ENCODE measurements at places on chromosomes 6 and 20.

- no peak for DNase-seq
Observed at GRCh38 chr6:139722530-139722929, 348.1 kb upstream of the CITED2 start.

GRCh38 chr6:167858086-167858591 is 31.4 kb downstream of the AFDN start:
- DNase-seq = no peak

GRCh38 chr6:122621638-122622037 is 11.4 kb downstream of the PKIB start:
- DNase-seq = no peak

DNA sequence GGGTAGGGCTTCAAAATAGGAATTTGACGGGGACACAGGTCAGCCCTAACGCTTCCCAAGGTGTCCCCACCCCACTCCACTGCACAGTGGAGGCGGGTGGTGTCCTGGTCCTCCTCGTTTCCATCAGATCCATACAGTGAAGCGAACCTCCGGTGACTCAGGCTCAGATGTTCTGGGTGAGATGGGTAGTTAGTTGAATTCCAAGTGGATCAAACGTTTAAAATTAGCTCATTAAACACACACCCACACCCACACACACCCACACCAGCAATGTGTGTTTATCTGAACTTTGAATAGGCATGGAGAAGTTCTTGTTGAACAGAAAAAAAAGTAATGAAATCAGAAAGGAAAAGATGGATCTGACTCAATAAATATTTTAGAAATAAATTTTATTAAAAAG is 58.9 kb downstream of the CDH4 start:
- DNase-seq = no peak

DNA sequence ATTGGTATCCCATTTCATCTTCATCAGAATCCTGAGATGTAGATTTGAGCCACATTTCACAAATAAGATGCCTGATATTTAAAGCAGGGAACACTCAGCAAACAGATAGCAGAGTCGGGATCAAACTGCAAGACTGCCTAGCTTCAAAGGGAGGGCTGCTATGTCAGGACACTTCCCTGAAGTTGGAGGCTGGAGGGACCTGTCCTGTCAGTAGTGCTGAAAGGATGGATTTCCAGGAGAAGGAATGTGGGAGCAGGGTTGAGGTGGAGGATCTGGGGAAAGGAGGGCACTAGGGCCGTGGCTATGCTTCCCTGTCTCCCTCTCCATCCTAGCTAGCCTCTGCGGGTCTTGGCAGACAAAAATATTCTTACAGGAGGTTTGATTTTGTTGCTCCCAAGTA is 32.2 kb downstream of the COX4I2 start:
- no peak for DNase-seq

DNA sequence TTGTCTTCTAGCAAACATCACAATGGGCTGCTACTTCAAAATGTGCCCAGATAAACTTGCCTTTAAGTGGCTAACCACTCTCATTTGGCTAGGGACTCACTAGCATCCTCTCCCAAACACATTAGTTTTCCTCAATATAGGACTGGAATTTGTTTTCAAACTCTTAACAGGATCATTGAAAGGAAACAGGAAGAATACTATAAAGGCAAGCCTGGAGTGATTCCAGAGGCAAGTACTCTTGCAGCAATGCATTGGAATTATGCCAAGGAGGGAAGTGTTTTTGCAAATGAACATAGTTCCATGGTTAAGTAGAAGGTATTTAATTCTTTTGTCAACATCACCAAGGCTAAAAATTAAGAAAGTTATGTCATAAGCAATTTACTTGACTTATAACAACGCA is 12.2 kb downstream of the EPHA7 start:
- no peak for DNase-seq

DNA sequence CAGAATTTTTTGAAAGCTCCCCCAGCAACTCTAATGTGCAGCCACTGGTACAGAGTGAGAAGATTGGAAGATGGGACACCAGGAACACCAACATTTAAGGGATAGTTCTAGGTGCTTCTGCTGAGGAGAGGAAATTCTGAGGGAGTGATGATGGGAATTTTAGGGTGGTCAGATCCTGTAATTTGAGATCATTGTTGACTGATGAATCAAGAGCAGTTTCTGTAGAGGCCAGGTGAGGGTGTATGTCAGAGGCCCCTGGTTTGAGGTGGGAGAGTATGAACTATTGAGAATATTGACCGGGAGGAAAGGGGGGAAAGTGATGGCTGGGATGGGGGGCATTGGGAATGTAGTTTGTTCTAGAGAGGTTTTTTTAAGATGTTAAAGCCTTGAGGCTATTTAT is 47.2 kb downstream of the PTPRA start:
- no peak for DNase-seq

DNA sequence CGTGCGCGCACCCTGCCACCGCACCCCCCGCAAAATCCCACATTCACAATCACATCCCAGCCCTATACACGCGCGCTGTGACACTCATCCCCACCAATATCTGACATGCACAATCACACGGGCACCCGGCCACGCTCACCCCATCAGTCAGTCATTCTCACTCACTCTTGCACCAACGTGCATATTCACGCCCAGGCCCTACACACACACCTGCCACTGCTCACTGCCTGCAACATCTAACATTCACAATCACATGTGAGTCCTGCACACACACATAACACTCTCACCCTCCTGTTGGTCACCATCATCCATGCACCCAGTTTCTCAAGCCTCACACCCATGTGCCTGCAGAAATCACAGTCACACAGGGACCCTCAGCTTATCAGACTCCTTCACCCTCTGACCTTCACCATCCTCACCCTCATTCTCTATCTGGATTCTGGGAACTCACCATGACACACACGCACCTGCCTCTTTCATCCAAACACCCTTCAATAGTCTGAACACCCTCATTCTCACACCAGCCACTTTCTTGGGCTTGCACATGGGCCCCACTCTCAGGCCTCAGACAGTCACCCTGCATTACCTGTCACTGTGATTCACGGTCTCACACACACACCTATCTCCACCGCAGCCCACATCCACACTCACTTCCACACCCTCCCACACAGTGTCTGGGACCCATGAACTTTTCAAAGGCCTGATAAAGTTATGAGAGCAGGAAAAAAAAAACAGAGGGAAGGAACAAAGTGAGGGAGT is 748 bp upstream of the ATP9A start:
- no peak for DNase-seq

DNA sequence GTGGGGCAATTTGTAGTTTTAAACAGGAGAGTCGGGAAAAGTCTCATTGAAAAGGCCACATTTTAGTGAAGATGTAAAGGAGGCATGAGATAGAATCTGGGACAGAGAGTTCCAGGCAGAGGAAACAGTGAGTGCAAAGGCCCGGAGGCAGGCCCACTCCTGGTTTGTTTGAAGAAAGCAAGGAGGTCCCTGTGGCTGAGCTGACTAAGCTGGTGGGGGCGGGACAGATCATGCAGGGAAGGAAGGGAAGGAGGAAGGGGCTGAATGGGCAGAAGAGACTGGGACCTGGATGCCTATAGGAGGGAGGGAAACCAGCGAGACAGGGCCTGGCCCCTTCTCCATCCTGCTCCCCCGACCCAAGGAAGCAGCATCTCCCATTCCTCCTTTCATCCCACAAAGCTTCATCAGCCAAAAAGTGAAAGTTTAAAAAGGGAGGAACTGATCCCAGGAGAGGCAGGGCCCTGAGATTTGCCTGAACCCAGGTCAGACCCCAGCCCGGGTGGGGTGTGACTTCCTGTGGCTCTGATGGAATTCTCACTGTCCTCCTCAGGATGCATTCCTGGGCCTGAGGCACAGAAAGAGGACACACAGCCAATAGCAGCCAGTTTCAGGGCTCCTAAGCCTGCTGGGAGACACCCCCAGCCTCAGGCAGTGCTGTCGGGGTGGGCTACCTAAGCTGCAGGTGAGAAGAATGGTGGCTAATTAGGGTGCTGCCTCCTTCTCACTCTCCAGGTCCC is 54.2 kb upstream of the SIRPA start:
- no peak for DNase-seq

DNA sequence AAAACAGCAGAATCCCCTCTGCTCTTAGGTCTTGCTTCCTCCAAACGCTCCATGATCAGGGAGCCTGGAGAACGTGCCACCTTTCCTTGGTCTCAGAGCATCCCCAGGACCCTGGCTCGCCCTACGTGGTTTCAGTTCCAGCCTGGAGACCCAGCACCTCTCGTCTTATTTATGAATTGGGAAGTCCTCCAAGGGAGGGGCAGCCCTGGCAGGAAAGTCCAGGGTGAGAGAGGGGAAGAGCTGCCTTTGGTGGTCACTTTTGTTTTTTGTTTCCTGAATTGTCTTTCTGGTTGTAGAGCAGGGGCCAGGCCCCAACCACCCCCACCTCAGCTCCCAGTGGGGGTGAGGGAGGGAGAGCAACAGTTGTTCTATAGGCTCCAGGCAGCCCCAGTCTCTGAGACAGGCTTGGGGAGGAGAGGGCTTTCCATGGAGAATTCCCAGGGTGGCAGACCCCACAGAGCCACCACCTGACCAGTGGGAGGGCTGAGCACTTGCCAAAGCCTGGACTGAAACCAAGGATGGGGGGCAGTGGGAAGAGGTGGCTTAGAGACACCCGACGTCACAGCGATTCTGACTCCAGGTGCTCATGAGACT is 88.8 kb downstream of the PRND start:
- DNase-seq = no peak

DNA sequence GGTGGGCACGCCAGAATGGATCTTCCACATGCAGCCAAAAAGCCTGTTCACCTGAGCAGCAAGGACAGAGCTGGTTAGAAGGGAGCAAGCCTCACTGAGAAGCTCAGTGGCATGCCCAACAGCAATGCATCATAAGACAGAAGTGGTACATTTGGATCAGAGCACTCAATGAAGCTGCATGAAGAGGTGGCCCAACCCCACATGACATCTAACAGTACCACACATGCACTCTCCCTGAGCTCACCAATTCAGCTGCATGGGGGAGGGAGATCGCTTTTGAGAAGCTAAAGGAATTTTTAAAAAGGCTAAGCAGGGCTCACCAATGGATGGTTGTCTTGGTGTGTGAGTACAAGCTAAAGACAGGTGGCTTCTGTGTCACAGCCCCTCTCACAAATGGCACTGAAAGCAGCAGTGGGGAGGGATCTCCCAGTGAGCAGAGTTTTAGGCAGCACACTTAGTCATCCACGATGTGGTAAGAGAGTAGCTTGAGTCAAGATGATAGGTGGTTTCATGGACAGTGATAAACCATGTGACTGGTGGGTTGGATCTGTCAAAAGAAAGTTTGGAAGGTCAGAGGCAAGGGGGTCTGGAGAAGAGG is 166.6 kb upstream of the TAB2 start:
- no peak for DNase-seq

DNA sequence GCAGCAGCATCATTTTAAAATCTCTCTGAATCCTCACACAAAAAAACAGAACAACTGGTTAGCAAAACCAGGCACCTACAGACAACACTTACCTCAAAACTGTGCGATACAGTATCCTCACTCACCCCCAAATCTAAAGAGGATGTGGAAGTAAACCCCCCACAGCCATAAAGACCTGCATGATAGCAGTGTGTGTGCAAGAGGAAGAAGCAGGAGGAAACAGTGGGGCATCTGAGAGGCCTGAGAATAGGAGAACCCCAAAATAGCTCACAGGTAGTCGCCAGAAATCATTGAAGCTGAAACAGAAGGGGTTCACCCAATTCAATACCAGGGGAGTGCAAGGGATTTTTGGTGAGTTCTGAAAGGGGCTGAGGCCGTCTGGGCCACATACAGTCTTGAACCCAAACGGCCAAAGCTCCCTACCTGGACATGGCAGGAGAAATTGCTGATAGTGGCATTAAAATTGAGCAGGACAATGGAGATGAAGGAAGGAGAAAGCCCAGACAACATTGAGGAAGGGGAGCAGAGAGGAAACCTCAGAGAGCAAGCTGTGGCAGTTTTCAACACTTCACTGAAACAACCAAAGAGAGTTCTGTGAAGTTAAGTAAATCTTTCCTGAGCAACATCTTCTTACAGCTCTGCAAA is 129.7 kb downstream of the FIG4 start:
- DNase-seq = no peak

DNA sequence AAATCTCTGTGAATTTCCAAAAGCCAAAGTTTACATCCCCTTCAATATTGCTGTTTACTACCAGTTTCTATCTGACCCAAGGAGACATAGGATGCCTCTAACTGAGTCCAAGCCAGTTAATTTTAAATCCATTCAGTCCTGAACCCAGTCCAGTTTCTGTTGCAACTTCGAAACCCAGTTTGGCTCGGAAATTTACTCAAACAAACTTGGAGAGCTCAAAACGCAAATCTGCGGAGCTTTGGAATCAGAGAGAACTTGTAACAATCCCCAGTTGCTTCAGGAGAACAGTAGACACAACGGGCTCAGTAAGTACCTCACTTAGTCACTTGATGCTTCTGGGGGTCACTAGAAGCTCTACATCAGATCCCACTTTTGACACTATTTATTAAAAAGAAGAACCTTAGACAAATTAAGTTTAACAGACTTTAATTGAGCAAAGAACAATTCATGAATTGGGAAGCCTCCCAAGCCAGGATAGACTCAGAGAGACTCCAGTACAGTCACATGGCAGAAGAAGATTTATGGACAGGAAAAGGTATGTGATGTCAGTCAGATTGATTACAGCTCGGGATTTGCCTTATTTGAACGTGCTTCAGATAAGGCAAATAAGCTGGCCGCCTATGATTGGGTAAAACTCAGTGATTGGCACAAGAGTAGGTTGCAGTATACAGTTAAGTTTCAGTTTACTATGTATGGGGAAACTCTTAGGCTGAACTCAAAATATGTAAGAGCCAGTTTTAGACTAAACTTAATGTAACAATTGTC is 118.0 kb downstream of the RFPL4B start:
- no peak for DNase-seq

DNA sequence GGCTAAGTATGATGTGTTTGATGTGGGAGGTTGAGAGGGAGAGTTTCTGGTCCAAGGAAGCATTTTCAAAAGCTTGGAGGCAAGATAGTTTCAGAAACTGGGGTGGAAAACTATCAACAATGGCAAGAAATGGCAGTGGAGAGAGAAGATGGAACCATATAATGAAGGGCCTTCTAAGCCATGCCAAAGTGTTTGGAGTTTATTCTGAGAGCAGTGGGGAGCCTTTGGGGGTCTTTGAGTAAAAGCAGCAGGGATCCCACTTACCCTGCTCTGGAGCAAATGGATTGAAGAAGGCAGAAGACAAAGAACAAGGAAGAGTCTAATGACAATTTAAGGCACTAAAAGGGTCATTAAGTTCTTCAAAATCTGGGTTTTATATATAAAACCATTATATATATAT is 538.9 kb downstream of the UTRN start:
- no peak for DNase-seq

DNA sequence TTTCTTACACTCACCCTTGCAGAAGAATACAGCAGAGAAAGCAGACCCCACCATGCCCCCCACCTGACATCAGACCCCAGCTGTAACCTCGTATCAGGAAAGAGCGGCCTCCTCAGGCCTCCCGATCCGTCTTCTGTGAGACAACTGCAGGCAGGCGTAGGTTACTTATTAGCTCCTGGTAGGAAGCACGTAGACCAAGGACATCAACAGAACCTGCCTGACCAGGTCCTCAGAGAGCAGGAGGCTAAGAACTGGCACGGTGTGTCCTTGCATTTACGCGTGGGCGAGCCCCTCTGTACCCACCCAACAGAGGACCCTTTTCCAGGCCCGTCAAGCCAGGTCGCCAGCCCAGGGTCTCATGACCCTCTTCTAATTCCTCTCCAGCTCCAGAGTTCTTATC is 51.0 kb downstream of the ABHD12 start:
- DNase-seq = no peak

All from central memory CD4-positive, alpha-beta T cell (primary cell).